Stimulated activated CD4-positive, alpha-beta T cell treated with anti-CD3 and anti-CD28 coated beads, Interleukin-2, amount 100 ng/mL, for 4 hours (primary cell): ENCODE measurements at places on chromosomes 12 and 14.

GRCh38 chr12:103672401-103673119 is 85.5 kb downstream of the STAB2 start:
- DNase-seq = no peak

DNA sequence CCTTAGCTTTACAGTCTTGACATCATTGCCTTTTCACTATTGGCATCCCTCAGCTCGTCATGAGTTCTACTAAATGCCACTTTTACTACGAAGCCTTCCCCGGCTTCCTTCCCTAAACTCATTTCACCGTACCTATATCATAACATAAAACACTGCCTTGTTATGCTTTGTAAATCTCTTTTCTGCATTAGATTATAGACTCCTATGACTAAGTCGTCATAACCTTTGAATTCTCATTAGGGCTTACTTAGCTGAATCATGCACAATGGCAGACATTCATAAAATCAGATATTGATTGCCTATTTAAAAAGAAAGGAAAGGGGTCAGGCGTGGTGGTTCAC is 21.0 kb downstream of the BTG1 start:
- DNase-seq = no peak

DNA sequence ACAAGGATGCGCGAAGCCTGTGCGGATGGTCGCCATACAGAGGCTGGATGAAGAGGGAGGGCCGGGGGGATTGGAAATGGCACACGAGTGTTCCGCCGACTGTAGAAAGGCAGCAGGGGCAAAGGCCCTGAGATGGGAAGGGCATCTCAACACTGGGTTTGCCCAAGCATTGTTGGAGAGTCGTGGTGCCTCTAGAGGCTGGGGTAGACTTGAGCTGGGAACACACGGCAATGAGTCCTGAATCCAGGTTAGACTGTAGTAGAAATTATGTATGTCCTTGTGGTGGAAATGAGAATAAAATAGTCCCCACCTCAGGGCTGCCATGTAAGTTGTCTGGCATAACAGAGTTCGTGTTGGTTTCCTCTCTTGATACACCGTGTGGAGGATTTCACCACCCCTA is 83.8 kb upstream of the CCND2 start:
- no peak for DNase-seq

DNA sequence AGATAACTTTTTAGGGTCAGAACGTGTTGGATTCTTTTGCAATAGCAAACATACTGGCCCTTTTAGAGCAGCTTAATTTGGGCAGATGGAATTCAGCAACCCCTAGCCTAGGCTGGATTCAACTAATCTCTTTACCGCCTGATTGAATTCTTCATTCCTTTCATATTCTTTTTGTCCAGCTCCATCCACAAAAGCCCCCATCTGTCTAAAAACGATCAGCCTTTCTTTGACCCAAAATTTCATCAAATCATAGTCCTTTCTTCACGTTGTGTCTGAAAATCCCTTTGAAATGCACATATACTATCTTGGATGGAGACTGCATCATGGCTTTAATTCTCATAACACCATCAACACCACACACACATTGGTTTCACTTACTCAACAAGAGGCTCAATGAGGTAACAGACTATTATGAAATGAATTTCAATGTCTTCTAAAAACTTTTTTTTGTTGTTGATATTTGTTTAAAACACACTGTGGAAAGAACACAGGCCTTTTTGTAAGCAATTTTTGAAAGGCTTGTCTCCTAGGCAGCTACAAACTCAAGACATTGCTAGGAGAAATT is 128.0 kb upstream of the EEA1 start:
- DNase-seq = no peak

GRCh38 chr14:99532310-99532709 is 51.1 kb downstream of the CCNK start:
- DNase-seq = no peak
